NCI-H187 treated with DMSO at 0.1 percent for 48 hours (cell line): ENCODE measurements at places on chromosomes 16 and 17.

DNA sequence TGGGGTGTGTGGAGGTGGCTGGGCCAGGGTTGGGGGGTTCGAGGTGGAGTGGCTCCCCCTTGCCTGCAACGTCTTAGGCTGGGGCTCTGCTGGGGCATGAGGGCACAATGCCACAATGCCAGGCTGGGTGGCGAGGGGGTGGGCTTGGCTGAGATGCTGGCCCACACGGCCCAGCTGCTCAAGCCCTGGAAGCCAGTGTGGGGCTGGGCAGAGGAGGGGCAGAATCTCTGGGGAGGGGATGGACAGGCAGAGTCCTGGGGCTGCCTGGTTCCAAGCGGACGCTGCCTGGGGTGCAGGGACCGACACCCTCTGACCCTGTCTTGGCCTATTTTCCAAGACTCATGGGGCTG, 37.5 kb upstream of the SSTR5 start:
- no peak for DNase-seq

DNA sequence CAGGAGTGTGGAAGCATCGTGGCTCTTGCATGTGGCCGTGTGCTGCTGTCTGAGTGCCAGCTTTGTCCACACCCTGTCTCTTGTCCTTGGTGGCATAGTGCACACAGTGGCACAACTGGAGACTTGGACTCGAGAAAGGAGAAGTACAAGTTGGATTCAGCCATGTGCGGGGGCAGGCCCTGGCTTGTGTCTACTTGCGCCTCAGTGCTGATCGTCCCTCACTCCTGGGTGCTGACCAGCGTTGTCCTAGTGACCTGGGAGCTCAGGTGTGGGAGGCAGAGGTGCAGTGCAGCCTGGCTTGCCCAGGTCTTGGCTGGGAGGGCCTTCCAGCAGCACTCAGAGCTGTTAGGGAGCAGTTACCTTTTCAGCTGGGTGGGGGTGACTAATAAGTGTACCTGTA, 20.6 kb downstream of the MPRIP start:
- no peak for DNase-seq

DNA sequence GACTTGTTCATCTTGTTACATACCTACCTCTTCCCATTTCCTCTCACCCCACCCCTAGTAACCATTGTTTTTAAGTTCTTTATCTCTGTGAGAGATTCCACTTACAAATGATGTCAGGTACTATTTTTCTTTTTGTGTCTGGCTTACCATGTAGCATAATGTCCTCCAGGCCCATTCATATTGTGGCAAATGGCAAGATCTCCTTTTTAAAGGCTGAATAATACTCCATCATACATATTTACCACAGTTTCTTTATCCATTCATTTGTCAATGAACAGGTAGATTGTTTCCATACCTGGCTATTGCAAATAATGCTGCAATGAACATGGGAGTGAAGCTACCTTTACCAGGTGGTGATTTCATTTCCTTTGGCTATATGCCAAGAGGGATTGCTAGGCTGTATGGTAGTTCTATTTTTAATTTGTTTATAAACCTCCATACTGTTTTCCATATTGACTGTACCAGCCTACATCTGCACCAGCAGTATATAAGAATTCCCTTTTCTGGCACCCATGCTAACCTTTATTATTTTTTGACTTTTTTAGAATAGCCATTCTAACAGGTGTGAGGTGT, 53.9 kb downstream of the NSRP1 start:
- DNase-seq: no peak

DNA sequence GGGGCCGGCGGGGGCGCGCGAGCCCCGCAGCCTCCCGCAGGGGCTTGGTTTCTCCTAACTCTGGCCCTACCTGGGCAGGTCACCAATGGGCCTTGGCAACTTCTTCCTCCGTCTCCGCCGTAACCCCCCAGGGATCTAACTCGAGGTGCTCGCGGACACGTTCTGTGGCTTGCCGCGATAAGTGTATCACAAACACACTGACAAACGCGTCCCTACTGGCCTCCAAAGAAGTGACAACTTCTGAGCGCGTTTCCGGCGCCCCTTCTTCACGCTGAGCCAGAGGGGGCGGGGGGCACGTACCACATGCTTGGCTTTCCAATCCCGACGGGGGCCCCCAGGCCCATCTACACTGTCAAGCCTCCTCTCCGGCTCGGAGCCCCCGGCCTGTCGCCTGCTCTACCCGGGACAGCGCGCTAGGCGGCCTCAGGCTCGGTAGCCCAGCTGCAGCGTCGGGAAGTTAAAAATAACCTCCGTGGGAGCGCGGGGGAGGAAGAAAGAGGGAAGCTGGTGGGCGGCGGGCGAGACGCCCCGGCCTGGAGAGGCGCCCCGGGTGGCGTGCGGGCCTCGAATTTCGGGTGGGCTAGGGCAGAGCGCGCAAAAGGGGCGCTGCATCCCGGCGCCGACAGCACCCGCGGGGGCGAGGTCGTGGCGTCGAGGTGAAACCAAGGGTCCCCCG, 725 bp upstream of the SPHK1 start:
- DNase-seq: no peak

- DNase-seq: no peak
These were observed 169.7 kb upstream of the IRX6 start for GRCh38 chr16:55154262-55154661.

DNA sequence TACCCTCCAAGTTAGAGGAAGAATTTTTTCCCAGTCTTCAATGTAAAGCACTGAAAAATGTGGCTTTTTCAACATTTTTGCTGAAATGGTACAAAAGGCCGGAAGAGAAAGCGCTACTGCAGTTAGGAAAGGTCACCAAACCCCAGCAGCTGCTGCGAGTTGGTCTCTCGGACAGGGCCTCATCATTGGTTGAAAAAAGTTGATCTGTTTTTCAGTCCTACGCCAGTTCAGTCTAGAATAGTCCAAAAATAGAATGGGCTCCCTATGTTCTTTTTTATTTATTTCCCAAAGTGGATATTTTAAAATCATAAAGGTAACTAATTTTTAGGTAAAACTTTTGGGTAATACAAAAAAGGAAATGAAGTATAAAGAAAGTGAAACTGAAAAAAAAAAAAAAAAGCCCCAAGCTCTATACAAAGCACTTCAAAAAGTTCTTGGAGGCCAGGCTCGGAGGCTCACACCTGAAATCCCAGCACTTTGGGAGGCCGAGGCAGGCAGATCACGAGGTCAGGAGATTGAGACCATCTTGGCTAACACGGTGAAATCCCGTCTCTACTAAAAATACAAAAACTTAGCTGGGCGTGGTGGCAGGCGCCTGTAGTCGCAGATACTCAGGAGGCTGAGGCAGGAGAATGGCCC, 17.4 kb downstream of the ADAP2 start:
- no peak for DNase-seq

DNA sequence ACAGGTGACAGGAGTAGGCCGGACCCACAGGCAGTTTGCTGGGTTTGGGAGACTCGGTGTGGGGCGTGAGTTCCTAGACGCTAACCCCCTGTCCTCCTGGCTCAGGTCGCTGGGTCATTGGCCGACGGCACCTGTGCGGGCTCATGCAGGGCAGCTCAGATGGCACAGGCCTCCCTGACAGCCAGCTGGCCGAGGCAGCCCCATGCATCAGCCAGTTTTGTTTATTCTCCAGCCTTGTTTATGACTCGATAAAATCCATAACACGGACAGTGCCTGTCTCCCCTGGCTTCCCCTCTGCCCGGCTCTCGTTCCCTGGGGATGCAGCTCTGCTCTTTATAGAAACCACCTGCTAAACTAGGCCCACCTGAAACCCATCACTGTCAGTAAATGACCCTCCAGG, 46.0 kb downstream of the SDK2 start:
- no peak for DNase-seq

GRCh38 chr16:56767024-56767423, 37.1 kb downstream of the NUP93 start:
- DNase-seq: no peak

DNA sequence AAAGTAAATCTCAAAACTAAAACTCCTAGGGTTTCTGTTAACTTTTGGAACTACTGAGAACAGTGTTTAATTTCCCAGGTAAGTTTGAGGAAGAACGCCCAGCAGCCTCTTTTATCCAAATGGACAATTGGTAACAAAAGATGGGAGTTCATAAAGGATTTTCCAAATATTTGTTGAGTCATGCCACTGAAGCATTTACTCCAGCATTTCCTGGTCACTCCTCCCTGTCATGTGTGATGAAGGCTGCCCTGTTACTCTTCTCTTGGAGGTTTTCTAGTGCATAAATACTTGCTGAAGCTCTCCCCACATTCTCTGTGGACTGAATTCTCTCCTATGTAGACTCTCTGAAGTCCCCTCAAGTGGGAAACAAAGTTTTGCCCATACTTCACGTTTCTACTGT, 16.5 kb downstream of the ZNF75A start:
- no peak for DNase-seq

GRCh38 chr16:28219282-28219681, 7.5 kb upstream of the XPO6 start:
- DNase-seq: no peak

DNA sequence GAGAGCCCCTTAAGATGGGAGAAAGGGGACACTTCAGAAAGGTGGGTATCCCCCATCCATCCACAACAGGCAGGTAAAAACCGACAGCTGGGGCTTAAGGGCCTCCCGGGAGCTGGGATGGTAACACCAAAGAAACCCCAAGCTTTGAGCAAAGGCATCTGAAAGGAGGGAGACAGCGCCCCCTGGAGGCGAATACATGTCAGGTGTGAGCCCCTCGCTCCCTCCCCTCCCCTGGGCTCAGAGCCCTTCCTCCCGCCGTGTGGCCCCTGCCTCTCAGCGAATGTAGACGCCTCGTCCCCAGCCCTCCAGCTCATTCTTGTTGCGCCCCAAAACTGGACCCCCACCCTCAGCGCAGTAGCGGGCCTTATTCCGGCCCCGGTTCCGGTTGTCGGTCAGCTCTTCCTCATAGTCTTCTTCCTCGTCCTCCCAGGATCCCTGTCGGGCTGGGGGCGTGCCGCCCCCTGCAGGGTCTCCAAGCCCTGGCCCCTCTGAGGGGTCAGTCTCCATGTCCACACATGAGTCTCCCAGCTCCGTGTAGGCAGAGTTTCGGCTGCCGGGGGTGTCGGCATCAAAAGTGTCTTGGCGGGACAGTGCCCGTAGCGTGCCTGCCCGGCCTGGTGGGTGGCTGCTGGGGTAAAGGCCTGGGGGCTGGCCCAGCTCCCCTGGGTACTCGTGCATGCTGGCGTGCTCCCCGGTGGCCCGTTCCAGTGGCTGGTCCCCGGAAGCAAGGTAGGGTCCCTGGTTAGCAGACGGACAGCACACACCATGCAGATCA, 9.1 kb upstream of the ARL5C start:
- DNase-seq: no peak

DNA sequence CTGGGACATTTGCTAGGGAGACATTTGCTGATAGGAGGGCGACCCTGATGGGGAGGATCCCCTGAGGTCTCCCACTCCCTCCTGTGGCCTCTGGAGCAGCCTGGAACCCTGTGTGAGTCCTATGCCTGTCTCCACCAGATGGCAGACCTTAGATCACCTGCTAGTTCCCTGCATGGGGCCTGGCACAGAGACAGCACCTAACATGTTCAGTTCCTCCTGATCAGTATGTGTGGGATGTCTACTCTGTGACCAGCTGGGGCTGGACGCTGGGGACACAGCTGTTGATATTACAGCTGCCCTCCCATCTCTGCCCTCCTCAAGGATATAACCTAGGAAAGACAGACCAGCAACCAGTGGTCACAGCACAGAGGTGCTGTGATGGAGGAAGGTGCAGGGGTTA, 1.1 kb upstream of the ADCY7 start:
- DNase-seq: no peak

GRCh38 chr16:24685539-24686432, 43.7 kb upstream of the TNRC6A start:
- DNase-seq: no peak

GRCh38 chr17:10135539-10136257, 62.7 kb downstream of the GAS7 start:
- no peak for DNase-seq

GRCh38 chr16:51035110-51035498, 116.0 kb downstream of the SALL1 start:
- DNase-seq: no peak

- no peak for DNase-seq
These were observed 1.1 kb downstream of the ACSF2 start for GRCh38 chr17:50426814-50427787.

- DNase-seq: no peak
These were observed 29.0 kb downstream of the KATNB1 start for GRCh38 chr16:57764341-57765159.

- DNase-seq: no peak
These were observed 15.9 kb upstream of the FASN start for GRCh38 chr17:82113941-82114340.

- no peak for DNase-seq
These were observed 161.1 kb upstream of the CACNG5 start for GRCh38 chr17:66673668-66674276.

DNA sequence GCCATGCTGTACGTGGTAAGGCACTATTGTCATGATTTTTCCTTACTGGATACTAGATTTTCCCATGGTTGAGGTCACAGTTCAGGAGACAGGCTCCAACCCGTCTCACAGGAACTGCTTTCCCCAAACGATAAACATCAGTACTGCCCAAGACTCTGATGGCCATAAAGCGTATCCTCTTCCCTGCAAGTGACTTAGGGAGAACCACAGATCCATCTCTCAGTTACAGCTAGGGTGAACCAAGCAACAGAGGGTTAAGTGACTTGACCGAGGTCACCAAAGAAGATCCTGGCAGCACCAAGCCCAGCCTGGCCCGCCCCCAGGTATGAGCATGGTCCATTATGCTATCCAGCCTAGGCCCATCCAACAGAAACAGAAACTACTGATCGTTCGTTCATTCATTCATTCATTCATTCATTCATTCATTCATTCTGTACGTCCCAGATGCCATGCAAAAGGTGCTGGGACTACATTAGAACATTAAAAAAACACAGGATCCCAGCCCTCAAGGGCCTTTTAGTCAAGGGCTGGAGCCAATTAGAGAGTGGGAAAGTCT, 31.0 kb downstream of the MYH11 start:
- no peak for DNase-seq

- DNase-seq: no peak
These were observed 102.9 kb downstream of the HIC1 start for GRCh38 chr17:2157675-2158395.
